Stimulated activated naive B cell treated with anti-CD40 and anti-IgM and Interleukin-4, amounts not matched to agents 10 μg/mL and 1 μg/mL and 100 μg/mL, for 72 hours (primary cell): ENCODE measurements at places on chromosomes 6 and 20.

DNA sequence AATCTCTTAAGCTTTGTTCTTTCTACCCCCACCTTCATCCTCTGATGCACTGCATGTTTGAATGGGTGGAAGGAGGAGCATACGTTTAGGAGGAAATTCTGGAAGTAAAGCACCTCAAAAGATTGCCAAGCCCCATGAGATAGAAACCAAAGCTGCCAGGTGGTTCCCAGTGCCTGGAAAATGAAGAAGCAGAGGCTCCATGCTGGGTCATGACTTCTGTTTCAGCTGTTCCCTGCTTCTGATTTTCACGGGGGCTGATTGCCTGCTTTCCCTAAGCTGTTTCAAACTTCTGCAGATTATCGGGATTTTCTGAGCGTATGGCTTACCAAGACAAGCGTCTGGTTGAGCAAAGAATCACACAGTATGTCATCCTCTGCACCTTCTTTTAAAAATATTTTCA, 87.5 kb upstream of the SYNDIG1 start:
- DNase-seq, result no peak

GRCh38 chr6:12952318-12952717, 235.8 kb downstream of the PHACTR1 start:
- DNase-seq, result no peak

DNA sequence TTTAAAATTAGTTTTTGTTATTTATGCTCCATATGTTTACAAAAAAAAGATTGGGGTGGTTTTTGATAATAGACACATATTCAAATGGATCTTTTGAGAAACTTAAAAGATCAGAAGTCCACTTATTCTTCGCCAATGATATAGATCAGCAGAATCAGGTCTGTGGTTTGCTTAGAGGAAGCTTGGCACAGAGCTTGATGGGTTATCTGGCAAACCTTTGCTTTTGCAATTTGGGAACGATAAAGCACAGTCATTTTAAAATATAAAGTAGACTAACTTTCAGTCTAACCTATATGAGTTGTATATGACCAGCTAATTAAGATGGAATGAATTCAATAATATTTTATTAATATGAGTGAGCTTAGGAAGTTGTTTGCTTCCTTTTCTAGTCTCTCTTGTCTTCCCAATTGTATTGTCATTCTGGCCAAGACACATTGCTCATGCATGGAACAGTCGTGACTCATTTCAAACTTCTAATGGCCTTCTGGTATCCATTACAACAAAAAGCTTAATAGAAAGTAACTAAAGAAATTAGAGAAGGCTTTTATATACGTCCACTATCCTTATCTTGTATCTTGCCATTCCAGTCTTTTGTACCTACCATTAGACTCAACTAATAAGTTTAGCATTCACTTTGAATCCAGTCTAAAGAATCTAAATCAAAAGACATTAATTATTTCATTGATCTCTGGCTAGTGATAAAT, 118.7 kb downstream of the TBX18 start:
- DNase-seq, result no peak

- DNase-seq, result no peak
These were observed 234.3 kb downstream of the UTRN start for GRCh38 chr6:144519426-144519825.

GRCh38 chr20:47921408-47921807, 136.1 kb upstream of the SULF2 start:
- no peak for DNase-seq

- no peak for DNase-seq
These were observed 132.4 kb downstream of the DLL1 start for GRCh38 chr6:170158296-170159021.

DNA sequence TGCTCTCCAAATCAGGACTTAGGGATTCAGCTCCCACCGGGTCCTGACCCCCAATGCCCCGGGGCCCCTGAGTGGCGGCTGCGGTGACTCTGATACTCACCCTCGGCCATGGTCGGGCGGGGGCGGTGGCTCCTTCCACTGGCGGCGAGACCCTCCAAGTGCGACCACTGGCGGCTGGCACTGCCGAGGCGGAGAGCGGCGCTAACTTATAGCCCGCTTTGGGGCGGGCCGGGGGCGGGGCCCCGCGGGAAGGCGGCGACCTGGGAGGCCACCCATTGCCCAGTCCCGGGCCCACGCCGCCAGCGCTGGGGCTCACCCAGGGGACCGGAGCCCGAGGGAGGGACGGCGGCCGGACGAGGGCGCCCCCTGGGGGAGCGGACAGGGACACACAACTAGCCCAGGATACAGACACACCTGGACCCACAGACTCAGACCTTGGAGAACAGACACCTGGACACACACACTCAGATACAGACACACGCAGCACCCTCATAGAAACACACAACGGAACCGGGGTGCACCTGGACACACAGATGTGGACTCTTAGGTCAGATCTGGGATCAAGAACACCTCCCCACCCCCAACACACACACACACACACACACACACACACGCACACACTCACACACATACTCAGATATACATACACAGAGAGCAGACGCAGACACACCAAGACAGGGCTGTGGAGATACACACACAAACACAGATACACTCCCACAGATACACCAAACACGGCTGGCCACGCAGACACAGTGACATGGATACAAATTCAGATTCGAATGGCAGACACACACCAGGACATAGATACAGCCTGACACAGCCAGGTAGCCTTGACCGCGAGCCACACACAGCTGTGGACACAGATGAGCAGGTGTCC, at the start of gene TGM2:
Gene TGM2, minus strand, starts transcription at position 182 of the 877 bp plus-strand sequence. Its CDS starts 72 bp downstream, at position 110.
- peak; percentile 63 for DNase-seq

DNA sequence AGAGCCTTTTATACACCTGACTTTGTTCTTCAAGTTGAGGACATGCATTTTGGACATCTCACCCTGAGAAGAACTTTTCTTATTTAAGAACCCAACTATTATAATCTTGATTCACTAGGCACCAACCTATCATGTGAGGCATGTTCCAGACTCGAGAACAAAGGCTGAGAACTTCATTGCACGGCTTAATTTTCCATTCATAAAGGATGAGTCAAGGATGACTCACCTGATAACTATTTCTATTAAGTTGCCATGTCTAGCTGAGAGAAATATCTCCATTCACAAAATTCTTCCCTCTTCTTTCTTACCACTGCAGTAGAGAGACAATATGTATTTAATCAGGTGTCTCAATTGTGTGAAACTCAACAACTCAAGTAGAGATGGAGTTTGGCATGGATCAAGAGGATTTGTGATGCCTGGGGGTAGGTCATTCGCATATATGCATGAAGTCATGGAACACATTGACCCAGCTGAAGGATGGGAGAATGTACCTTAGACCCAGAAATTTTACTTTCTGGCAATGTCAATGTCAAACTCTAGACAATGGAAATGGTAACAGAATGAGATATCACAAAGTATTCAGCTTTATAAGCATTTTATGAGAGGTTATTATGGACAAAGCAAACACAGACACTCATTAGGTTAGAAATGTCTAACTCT, 208.7 kb upstream of the PRND start:
- no peak for DNase-seq

GRCh38 chr20:14800707-14801425, 463.5 kb upstream of the FLRT3 start:
- no peak for DNase-seq

GRCh38 chr6:25006565-25007001, 70.8 kb upstream of the RIPOR2 start:
- peak; percentile 24 for DNase-seq

DNA sequence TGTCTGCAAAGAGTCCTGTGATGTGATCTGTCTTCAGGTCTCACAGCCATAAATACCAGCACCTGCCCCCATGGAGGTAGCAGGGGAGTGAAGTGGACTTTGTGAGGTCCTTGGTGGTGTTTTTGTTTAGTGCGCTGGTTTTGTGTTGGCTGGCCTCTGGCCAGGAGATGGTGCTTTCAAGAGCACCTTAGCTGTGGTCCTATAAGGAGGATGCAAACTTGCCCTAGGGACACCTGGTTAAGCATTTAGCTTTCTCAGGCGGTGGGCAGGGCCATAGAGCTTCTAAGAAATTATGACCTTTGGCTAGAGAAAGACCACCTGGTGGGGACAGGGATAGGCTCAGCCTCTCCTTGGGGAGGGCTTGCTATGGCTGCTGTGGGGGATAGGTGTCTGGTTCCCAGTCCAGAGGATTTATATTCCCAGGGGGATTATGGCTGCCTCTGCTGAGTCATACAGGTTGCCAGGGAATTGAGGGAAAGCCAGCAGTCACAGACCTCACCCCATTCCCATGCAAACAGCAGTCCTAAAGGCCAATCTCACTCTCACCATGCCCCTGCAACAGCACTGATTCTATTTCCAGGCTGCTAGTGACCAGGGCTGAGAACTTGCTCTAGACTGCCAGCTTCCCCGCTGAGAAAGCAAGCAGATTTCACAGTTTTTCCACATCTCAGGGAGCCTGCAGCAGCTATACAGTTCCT, 259.3 kb downstream of the TFAP2B start:
- DNase-seq, result no peak

- DNase-seq, result no peak
These were observed 142.0 kb downstream of the DLL1 start for GRCh38 chr6:170148709-170149470.

GRCh38 chr6:170087941-170088581, 202.8 kb downstream of the DLL1 start:
- peak; percentile 72 for DNase-seq

DNA sequence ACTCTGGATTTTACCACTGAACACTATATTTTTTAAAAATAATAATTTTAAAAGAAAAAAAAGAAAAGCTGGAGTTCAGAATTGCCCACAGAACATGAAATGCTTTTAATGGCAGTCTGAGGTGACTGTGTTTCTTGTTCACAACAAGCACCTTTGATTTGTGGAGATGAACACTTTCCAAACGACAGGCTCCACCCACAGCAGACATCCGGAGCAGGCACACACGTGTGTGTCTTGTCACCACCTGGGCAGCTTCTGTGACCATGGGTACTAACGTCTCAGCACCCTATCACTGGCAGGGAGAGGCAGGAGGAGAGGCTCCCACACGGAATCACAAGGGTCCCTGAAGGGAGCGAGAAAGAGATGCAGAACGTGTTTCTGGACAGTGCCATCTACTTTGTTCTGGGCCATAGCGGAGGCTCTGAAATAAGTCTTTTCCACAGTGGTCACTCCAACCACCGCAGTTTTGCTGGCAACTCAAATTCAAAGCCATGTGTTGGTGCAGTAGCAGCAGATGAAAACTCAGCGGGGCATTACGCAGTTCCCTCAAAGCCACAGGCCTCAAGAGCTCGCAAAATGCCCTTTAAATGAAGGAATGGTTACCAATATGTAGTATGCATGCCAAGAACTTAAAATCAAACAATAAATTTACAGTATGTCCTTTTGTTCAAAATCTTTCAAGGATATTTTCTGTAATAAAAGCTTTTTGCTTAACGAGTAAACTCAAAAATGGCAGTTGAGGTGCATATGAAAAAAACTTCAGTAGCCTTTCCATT, 242.2 kb downstream of the FOXC1 start:
- DNase-seq, result no peak

DNA sequence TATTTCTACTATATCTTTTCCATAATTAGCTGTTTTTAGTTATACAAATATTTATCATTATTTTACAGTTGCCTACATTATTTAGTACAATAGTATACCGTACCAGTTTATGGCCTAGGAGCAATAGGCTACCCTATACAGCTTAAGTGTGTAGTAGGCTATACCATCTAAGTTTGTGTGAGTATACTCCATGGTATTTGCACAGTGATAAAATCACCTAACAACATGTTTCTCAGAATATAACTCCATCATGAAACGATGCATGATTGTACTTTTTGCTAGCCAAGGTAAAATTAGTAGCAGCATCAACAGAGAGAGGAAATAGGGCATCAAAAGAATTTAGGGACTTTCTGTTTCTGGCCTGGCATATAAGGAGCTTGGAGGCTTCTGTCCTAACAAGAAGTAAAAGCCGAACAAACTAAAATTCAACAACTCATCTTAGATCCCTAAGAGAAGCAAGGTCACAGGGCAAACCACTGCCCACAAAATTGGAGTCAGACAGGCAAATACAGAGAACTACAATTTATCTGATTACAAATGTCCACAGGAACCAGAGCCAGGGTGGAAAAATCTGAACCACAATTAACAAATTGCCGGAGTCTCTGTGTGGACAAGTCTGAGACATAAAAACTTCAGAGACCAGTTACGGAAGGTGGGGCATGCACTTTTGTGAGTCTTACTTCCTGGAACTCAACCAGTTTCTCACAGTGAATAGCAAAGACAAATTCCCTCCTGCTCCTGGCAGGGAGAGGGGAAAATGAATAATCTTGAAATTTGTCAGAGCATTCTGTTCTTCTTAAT, 671.4 kb downstream of the RFPL4B start:
- DNase-seq, result no peak

- DNase-seq, result no peak
These were observed 5.0 kb upstream of the SLC12A5 start for GRCh38 chr20:46023999-46024398.

DNA sequence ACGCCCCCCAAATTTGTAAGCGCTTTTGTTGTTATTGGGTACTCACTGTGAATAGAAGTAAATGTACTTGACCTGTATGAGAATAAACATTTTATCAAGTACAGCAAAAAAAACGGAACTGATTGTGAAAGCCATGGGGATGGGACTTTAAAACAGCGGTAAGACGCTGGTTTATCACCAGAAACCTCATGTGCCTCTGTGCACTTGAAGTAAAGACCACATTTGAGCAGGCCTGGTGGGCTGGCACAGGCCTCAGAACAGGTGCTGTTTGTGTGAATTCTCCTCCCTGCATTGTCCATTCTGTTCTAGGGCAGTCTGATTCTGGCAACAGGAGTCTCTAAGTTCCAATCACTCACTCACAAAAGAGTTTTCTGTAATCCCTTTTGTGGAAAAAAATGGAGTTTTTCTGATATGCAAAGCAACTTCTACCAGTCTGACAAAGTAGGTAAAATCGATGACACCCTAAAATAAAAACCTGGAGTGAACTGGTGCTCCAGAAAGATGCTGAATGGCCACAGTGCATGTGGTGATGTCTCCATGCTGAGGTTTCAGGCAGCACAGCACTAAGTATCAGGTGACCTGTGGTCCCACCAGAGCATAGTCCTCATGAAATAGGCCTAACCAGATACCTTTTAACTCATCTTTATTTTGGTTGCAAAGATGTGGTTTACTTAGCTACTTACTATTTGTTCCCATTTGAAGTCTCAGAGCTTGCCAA, 53.9 kb downstream of the STX7 start:
- DNase-seq, result no peak

- no peak for DNase-seq
These were observed 107.1 kb downstream of the ZDHHC14 start for GRCh38 chr6:157488058-157488457.

DNA sequence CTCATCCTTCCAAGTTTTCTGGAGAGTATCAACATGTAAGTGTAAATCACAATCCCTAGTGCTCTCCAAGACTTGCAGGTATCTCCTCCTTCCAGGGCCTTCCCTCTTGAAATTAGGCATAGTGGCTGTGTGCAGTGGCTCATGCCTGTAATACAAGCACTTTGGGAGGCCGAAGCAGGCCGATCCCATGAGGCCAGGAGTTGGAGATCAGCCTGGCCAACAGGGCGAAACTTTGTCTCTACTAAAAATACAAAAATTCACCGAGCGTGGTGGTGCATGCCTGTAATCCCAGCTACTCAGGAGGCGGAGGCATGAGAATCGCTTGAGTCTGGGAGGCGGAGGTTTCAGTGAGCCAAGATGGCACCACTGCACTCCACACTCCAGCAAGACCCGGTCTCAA, 9.4 kb upstream of the ANGPT4 start:
- no peak for DNase-seq
